ENCODE measurements at places on chromosomes 2 and 18. TPM values are rescaled to one million over a fixed set of nuclear protein-coding genes. Genes with fewer than 3 reads are reported as not detected.

MGAT5 gene
- 24.5 TPM for total RNA-seq

KLHL30 gene
- 16.2 TPM for total RNA-seq

- no peak for DNase-seq
- no peak overlapping the region for H3K4me3 ChIP-seq
- no peaks in the 10 kb centered on the region for H3K4me1 ChIP-seq
- no peaks in the 10 kb centered on the region for H3K36me3 ChIP-seq
- no peak overlapping the region for H3K27ac ChIP-seq
Observed at GRCh38 chr2:121125350-121125749, 159.7 kb downstream of the TFCP2L1 start.

- no peak for DNase-seq
- H3K36me3 ChIP-seq = peaks cover 6% of the 10 kb centered on the region
- no peak overlapping the region for H3K27ac ChIP-seq
- no peak overlapping the region for H3K4me3 ChIP-seq
Observed at GRCh38 chr2:24871852-24872333, 48.1 kb downstream of the ADCY3 start.

DNA sequence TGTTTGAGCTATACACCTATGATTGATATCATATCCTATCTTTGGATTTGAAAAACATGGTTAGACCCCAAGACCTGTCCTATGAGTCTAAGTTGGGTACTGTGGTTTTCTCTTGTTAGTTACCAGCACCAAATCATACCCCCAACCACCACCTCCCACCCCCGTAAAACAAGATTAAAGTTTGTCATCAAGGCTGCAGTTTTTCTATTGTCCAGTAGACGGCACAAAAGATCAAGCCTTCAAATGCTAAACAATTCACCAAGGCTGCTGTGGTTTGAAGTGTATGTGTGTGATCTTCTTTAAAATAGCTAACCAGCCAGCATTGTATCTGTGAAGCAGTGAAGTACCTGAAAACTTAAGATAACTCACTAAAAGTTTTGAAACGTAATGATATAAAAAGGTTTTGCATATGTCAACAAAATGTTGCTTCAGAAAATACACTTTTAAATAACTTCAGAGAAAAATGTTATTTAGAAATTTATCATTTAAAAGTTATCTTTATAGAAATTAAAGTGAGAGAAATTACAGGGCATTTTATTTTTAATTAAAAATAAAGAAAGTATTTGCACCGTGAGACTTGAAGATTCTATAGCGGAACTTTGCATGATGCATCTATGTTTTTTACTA lies 5.8 kb upstream of the MEIS1 start:
- H3K27me3 ChIP-seq = peaks cover 51% of the 10 kb centered on the region
- DNase-seq = peak; percentile 75
- no peak overlapping the region for H3K4me3 ChIP-seq
- no peak overlapping the region for H3K27ac ChIP-seq
- peaks cover 18% of the 10 kb centered on the region for H3K4me1 ChIP-seq

- H3K27ac ChIP-seq = peak overlapping the region; percentile 72
- no peaks in the 10 kb centered on the region for H3K36me3 ChIP-seq
- H3K4me1 ChIP-seq = peaks cover 13% of the 10 kb centered on the region
- H3K4me3 ChIP-seq = no peak overlapping the region
- peak; percentile 61 for DNase-seq
Observed at GRCh38 chr2:148614322-148615049, 30.1 kb upstream of the EPC2 start.

GRCh38 chr2:105261061-105261460 lies 19.5 kb downstream of the GPR45 start:
- H3K36me3 ChIP-seq = peaks cover 7% of the 10 kb centered on the region
- H3K27me3 ChIP-seq = no peaks in the 10 kb centered on the region
- no peaks in the 10 kb centered on the region for H3K4me1 ChIP-seq
- no peak overlapping the region for H3K27ac ChIP-seq
- peak; percentile 54 for DNase-seq
- no peak overlapping the region for H3K4me3 ChIP-seq

- no peaks in the 10 kb centered on the region for H3K36me3 ChIP-seq
- H3K4me3 ChIP-seq = no peak overlapping the region
- no peak for DNase-seq
- H3K4me1 ChIP-seq = no peaks in the 10 kb centered on the region
- no peak overlapping the region for H3K27ac ChIP-seq
Observed at GRCh38 chr2:229943770-229944449, 21.6 kb downstream of the FBXO36 start.

- peaks cover 15% of the 10 kb centered on the region for H3K4me1 ChIP-seq
- H3K27me3 ChIP-seq = peaks cover 7% of the 10 kb centered on the region
- no peaks in the 10 kb centered on the region for H3K36me3 ChIP-seq
- DNase-seq = no peak
Observed at GRCh38 chr2:230933521-230934180, 8.6 kb upstream of the GPR55 start.

DNA sequence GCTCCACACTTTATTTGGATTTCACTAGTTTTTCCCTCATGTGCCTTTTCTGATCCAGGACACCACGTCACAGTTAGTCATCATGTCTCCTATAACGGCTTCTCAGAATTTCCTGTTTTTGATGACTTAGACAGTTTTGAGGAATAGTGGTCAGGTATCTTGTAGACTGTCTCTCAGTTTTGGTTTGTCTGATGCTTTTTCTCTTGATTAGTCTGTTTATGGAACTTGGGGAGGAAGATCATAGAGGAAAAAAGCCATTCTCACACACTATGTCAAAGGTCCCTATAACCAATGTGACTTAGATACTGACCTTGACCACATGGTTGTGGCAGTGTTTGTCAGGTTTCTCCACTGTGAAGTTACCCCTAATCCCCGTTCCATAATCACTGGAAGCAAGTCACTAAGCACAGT lies 89.0 kb downstream of the RAPH1 start:
- no peak overlapping the region for H3K4me3 ChIP-seq
- DNase-seq = no peak
- H3K27ac ChIP-seq = no peak overlapping the region
- no peaks in the 10 kb centered on the region for H3K27me3 ChIP-seq

ASXL2 gene
- 8.0 TPM for total RNA-seq

DNA sequence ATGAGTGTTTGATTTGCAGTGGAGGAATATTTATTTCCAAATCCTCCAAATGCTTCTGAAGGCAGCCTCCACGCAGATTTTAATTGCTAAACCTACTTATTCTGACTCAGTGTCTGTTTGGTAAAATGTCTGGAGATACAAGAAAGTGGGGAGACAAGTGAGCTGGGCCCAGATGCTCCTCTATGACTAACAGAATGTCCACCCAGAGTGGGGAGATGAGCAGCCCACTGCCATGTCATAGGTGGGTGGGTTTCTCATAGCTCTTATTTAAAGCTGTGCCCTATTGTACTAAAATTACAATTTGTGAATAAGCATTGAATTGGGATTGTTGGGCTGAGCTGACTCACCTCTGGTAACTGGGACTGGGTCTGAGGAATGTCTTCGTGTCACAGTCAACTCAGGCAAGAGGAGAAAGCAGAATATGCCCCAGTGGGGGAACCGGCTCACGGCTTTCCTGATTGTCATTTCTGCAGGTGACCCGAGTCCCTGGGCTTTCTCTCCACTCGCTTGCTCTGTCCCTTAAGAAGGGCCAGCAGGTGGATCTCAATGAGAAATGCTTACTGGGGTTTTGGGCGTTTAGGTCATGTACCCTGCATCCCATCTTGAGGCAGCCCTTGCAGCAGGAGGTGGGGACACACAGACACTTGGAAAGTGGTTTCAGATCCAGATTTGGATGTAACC lies 116.3 kb upstream of the SPRED2 start:
- H3K27me3 ChIP-seq = no peaks in the 10 kb centered on the region
- no peak for DNase-seq
- H3K36me3 ChIP-seq = no peaks in the 10 kb centered on the region
- H3K4me1 ChIP-seq = no peaks in the 10 kb centered on the region
- no peak overlapping the region for H3K27ac ChIP-seq

GRCh38 chr2:127410871-127411652 lies 7.2 kb upstream of the PROC start:
- H3K27me3 ChIP-seq = peaks cover 5% of the 10 kb centered on the region
- DNase-seq = peak; percentile 71
- peak overlapping the region; percentile 78 for H3K27ac ChIP-seq
- H3K36me3 ChIP-seq = no peaks in the 10 kb centered on the region
- peaks cover 31% of the 10 kb centered on the region for H3K4me1 ChIP-seq

ITGB6 gene
- 37.7 TPM for total RNA-seq

DSC1 gene
- total RNA-seq = under 0.01 TPM

DNA sequence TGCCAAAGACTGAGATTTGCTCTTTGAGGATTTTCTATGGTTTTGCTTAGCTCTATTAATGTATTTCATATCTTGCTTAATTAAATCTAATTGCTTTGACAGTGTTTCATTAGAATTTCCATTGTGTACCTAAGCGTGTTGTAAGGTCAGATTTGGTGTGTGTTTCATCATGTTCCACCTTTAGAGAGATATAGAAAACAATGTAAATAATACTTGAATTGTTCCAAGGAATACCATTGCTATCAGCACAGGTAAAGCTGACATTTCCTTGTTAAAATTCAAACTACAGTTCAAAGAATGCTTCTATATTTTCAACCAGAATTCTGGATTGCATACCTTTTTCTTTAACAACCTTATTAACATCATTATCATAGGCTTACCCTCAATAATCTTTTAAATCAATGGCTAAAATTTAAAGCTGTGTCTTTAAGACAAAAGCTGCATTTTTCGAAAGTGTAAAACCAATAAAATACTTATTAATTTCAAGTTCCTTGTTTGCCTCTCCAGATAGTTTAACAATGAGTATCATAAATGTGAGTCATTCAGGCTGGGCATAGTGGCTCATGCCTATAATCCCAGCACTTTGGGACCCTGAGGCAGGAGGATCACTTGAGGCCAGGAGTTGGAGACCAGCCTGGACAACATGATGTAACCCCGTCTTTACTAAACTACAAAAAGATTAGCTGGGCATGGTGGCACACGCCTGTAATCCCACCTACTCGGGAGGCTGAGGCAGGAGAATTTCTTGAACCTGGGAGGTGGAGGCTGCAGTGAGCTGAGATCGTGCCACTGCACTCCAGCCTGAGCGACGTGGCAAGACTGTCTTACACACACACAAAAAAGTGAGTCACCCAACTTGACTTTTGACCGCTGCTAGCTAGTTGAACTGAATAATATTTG lies 188.0 kb upstream of the PKDCC start:
- peaks cover 3% of the 10 kb centered on the region for H3K27me3 ChIP-seq
- no peak overlapping the region for H3K4me3 ChIP-seq
- DNase-seq = no peak
- H3K27ac ChIP-seq = no peak overlapping the region

DNA sequence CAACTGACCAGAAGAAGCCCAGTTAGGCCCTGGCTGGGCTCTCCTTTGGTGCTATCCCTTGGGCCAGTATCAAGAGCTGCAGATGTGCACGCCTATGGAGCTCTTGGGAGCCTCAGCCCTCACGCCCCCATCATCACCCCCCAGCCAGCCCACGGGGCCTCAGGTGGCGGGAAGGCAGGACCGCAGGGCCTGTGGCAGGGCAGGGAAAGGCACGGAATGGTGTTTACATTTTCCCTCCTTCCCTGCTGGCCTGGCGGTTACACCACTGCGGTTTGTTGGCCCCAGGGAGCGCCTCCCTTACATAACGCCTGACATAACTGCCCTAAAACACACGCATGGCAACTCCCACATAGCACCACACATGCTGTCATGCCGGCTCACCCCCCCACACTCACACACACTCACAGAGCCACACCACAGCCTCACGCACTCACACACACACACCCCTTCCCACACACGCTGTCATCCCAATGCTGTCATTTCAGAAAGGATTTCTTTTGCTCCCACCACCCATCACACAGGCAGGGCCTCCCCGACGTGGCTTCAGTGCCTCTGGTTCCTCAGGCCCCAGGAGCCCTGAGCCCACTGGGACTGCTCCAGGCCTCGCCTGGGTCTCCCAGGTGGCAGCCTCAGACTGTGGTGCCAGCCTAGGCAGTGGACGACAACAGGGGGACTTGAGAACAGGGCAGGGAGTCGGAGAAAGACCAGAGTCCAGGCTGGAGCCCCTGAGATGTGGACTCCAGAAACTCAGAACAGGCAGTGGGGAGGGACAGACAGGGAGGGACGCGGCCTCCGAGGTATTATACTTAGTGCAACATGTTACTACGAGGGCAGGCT lies 15.7 kb downstream of the ZFP36L2 start:
- peak; percentile 70 for DNase-seq
- H3K4me1 ChIP-seq = peaks cover 27% of the 10 kb centered on the region
- H3K4me3 ChIP-seq = no peak overlapping the region
- H3K27ac ChIP-seq = no peak overlapping the region
- H3K27me3 ChIP-seq = no peaks in the 10 kb centered on the region
- no peaks in the 10 kb centered on the region for H3K36me3 ChIP-seq

- peak within 1 kb of the TSS; percentile 99 for H3K27ac ChIP-seq
- peak within 1 kb of the TSS; percentile 85 for H3K4me3 ChIP-seq
- H3K4me1 ChIP-seq = peaks cover 28% of the 10 kb centered on the region
Observed at GRCh38 chr2:69643602-69644505, at the start of gene AAK1. Gene AAK1, minus strand, starts transcription at chr2:69643739. Its CDS starts 699 bp downstream, at chr2:69643040.

- no peak overlapping the region for H3K4me3 ChIP-seq
- peaks cover 3% of the 10 kb centered on the region for H3K4me1 ChIP-seq
- H3K36me3 ChIP-seq = peaks cover 6% of the 10 kb centered on the region
- H3K27ac ChIP-seq = no peak overlapping the region
Observed at GRCh38 chr2:213306316-213306942, 22.2 kb downstream of the SPAG16 start.

INHBB gene
- 0.44 TPM for total RNA-seq

KCNF1 gene
- 2.0 TPM for total RNA-seq

DNA sequence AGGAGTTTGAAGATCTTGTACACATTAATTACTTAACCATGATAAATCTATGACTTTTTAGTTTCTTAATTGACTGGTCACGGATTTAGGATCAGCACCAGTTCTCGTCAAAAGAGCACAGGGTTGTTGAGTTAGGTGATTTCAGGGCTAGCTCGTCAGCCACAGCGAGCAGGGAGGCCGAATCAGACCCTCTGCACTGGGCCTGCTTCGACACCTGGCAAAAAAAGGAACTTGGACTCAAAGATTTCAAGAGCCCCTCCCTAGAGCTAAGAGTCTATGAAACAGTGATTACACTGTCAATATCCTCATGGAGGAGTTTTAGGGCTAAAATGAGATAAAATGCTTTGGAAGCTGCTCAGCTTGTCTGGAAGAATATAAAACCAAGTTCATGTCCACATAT lies 4.6 kb upstream of the SERTAD2 start:
- H3K36me3 ChIP-seq = no peaks in the 10 kb centered on the region
- DNase-seq = no peak
- no peaks in the 10 kb centered on the region for H3K27me3 ChIP-seq
- H3K27ac ChIP-seq = no peak overlapping the region

GRCh38 chr2:147628971-147629421 lies 215.8 kb upstream of the ACVR2A start:
- no peaks in the 10 kb centered on the region for H3K27me3 ChIP-seq
- peak; percentile 29 for DNase-seq
- no peaks in the 10 kb centered on the region for H3K36me3 ChIP-seq
- no peak overlapping the region for H3K27ac ChIP-seq
- H3K4me1 ChIP-seq = peaks cover 4% of the 10 kb centered on the region
- no peak overlapping the region for H3K4me3 ChIP-seq

SNRPD1 gene
- total RNA-seq = 61.2 TPM

- H3K27ac ChIP-seq = no peak overlapping the region
- H3K4me3 ChIP-seq = no peak overlapping the region
- peaks cover 5% of the 10 kb centered on the region for H3K36me3 ChIP-seq
- no peaks in the 10 kb centered on the region for H3K27me3 ChIP-seq
Observed at GRCh38 chr2:15546297-15547098, 14.6 kb downstream of the NBAS start.

GRCh38 chr2:83850071-83850725 lies 608.9 kb downstream of the SUCLG1 start:
- H3K27ac ChIP-seq = no peak overlapping the region
- no peaks in the 10 kb centered on the region for H3K36me3 ChIP-seq
- DNase-seq = no peak
- H3K4me3 ChIP-seq = no peak overlapping the region
- no peaks in the 10 kb centered on the region for H3K4me1 ChIP-seq

LCT gene
- total RNA-seq = not detected

CTNNA2 gene
- total RNA-seq = 0.62 TPM

COL4A4 gene
- total RNA-seq = 0.13 TPM
